Stimulated activated CD4-positive, alpha-beta T cell treated with anti-CD3 and anti-CD28 coated beads, TNF-alpha, amount 100 ng/mL, for 1 hour (primary cell): ENCODE measurements at places on chromosomes 4 and X.
A peak's percentile ranks its signal among the peaks of the same experiment; 100 is the strongest.

- DNase-seq = no peak
These were observed 81.4 kb downstream of the IRF2 start for GRCh38 chr4:184392748-184393559.

GRCh38 chr4:37322122-37322521, 77.6 kb downstream of the NWD2 start:
- DNase-seq = no peak

DNA sequence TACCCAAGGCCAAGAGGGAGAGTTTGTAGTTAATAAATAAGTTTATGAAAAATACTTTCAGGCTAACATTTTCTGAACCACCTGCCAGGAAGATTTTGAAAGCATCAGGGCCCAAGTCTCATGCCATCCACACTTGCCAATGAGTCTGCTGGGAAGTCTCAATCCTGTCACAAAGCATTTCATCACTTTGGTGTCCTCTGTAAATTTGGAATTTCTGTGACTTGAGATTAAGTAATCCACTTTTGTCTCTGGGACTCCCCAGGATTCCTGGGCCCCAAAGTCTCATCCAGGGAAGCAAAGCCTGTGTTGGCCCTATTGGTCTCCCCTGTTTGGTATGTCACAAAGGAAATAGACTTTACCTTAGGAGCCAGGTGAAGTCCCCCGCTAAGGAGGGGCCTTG, 99.2 kb upstream of the GPC4 start:
- DNase-seq = no peak

DNA sequence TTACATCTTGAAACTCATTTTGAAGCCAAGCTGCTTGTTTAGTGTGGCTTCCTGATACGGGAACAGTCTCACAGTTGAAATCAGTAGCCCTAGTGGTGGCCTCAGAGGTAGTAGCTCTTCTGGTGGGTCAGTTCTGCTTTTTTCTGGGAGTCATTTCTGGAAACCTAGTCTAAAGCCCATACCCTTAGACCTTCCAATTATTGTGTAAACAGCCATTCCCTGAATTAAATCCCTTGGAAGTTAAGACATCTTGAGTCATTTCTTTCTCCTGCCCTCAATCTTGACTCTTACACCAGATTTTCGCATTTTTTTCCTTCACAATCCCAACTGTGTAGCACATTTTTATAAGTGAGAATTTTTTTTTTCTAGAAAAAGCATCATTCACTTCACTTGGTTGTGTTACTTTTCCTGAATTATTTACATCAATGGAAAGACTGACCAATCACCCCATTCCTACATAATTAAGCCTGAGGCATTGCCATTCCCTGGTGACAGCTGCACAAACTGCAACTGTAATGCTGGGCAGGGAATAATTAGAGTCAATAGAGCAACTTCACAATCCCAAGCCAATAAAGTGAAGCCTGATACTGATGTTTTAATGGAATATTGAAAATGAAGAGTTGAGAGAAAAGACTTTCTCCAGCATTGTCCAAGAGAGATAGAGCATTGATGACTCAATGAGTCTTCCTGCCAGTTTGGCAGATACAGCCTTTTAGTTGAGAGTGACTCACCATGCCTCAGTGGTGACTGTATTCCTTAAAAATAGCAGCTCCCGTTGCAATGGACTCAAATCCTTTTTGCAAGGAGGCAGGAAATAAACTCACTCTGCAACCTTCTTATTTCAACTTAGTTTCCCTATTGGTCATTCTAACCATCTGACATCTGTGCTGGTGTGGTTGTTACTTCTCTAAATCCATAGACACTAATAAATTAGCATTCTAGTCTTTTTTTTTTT, 13.0 kb upstream of the SEPSECS start:
- no peak for DNase-seq

GRCh38 chr4:8005814-8006215, 66.2 kb upstream of the AFAP1 start:
- DNase-seq = no peak

DNA sequence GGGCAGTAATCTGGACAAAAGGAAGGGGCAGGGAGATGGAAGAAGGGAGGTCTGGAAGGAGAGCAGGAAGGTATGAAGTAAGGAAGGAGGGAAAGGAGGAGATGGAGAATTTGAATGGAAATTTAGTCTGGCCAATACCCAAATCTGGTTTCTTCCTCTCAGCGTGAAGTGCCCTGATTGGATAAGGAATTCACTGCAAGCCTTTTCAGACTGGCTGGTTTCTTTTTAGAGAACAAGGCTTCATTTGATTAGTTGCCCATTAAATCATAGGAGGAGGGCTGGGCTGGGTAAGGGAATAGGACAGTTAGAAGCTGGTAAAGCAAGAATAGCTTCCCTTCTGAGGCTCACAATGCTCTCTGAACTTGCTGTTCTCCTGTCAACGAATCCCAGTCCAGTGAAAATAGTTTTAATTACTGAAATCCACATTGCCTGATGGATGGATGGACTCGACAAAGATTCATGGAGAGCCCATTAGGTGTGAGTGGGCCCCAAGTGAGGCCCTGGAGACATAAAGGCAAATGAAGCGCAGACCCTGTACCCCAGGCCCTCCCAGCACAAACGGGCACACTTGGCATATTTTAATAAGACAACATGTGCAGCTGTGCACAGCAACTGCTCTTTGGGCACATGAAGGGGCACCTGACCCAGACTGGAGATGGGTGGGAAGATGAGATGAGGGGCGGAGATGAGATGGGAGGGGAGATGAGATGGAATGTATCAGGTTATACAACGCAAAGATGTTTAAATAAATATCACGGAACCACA, 347.1 kb upstream of the GATB start:
- DNase-seq = no peak

DNA sequence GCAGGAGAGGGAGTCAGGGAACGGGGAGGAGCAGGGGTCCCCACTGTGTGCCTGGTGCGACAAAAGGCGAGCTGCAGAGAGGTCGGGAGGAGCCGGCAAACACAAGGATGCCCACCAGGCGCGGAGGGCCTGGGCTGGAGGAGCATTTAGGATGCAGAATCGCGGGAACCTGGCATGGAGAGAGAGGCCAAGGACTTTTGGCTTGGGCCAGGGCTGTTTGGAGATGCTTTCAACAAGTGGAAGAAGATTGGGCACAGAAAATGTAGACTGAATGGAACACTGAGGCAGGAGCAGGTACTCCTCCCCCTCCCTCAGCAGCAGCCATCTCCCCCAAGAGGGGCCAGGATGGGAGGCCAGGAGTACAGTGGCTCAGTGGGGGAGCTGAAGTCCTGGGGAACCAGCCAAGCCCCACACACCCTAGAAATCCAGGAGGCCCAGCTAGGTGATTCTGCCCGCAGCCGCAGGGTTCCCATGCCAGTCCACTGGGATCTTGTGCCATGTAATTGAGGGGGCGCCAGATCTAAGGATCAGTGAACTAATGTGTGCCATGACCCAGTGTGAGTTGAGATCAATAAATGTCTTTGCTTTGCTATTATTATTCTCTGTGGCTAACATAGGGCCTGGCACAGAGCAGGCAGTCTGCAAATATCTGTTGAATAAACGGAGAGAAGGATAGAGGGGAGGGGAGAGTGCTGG, 1.1 kb upstream of the ABLIM2 start:
- no peak for DNase-seq

GRCh38 chr4:78876568-78877320, 62.5 kb downstream of the PAQR3 start:
- no peak for DNase-seq

GRCh38 chrX:153763989-153764755, at the start of gene PLXNB3:
PLXNB3 (plus strand) TSS chrX:153764249; CDS start chrX:153765536, 1,287 bp downstream.
- peak; percentile 20 for DNase-seq

GRCh38 chr4:105120626-105121025, 26.1 kb upstream of the TET2 start:
- DNase-seq = no peak

- peak; percentile 79 for DNase-seq
These were observed at the start of gene AFAP1 for GRCh38 chr4:7939377-7940108. AFAP1 (minus strand) TSS chr4:7939861; CDS start chr4:7872078, 67,783 bp downstream.

- DNase-seq = no peak
These were observed at the start of gene ARL13A for GRCh38 chrX:100969408-100969807. ARL13A (plus strand) TSS chrX:100969708; CDS start chrX:100973690, 3,982 bp downstream.

DNA sequence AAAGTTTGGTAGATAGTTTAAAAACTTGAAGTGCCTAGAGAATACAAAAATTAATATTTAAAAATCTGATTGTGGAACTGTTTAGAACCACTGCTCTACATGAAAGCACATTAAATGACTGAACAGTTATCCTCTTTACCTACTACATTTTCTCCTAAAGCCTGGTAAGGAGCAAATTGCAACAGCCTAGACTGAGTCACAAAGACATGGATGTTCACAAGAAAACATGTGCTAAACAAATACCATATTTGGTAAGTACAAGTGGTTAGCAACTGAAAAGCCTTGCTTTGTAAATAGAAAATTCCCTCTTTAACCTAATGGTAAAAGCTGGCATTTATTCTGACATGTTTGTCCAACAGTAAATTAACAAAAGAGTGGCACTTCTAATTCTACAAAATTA, 203.1 kb downstream of the FBXO8 start:
- DNase-seq = no peak

GRCh38 chr4:143382596-143382995, 45.9 kb downstream of the GAB1 start:
- no peak for DNase-seq

DNA sequence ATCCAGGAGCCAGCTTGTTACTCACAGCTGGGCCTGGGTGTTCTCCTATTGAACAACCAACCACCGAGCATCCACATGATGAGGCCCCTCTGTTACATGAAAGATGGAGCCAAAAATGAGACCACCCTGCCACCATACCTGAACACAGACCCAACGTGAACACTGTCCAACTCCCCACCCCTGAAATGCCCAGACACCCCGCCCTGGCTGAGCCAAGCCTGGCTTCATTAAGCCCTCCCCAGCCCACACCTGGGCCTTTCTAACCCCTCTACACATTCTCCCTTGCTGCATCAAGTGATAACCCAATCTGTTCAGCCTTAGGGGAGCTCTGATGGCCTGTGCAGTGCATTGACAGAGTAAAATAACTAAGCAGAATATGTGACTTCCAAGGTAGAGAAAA, 80.7 kb downstream of the EVC start:
- DNase-seq = no peak

- DNase-seq = no peak
These were observed 31.4 kb upstream of the RELL1 start for GRCh38 chr4:37717576-37717975.

DNA sequence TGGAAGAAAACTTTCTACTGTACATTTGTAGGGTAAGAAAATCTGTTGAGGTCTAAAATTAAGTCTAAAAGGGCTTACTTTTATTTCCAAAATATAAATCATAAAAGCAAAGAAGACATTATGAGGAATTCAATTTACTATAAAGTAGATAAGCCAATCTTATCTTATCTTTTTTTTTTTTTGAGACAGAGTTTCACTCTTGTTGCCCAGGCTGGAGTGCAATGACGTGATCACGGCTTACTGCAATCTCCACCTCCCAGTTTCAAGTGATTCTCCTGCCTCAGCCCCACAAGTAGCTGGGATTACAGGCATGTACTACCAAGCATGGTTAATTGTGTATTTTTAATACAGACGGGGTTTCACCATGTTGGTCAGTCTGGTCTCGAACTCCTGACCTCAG, 166.9 kb downstream of the NR3C2 start:
- DNase-seq = no peak

DNA sequence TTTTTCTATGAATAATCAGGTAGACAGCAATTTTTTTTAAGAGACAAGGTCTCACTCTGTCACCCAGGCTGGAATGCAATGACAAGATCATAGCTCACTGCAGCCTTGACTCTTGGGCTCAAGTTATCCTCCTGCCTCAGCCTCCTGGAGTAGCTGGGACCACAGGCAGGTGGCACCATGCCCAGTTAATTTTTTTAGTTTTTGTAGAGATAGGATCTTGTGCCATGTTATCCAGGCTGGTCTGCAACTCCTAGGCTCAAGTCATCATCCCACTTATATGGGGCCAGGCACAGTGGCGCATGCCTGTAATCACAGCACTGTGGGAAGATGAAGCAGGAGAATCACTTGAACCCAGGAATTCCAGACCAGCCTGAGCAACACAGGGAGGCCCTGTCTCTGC, 26.8 kb downstream of the AFAP1 start:
- DNase-seq = no peak

GRCh38 chrX:68761086-68761485, 67.7 kb upstream of the EFNB1 start:
- no peak for DNase-seq

GRCh38 chr4:110149089-110149488, 49.3 kb downstream of the ELOVL6 start:
- no peak for DNase-seq

GRCh38 chrX:79167462-79167861, 23.0 kb downstream of the GPR174 start:
- DNase-seq = no peak

- no peak for DNase-seq
These were observed 434 bp downstream of the CXCL3 start for GRCh38 chr4:74038086-74038424.
